ENCODE measurements at places on chromosomes 13 and 19. TPM values are rescaled to one million over a fixed set of nuclear protein-coding genes. Genes with fewer than 3 reads are reported as not detected.
A peak's percentile ranks its signal among the peaks of the same experiment; 100 is the strongest.

DNA sequence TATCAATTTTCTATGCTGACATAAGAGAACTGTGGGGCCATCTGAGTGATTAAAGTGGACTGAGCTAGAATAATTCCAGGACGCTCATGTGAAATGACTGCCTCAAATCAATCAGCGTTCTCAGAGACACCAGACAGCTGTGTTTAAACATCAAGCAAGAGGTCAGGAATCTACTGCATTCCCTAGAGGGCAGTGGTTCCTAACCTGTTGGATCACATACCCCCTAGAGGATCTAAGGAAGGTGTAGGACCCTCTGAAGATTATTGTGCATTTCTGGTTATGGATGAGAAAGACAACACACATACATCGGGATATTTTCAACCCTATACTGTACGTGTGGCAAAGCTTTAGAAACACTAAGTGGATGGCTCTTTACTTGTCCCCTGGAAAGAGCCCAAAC lies 51.8 kb upstream of the FREM2 start:
- DNase-seq = no peak

- DNase-seq = no peak
These were observed 180.4 kb downstream of the ZNF536 start for GRCh38 chr19:30552593-30552992.

- no peak for DNase-seq
These were observed 4.8 kb upstream of the NFIC start for GRCh38 chr19:3361384-3362216.

FAAP24 gene
- 12.0 TPM for total RNA-seq

DNA sequence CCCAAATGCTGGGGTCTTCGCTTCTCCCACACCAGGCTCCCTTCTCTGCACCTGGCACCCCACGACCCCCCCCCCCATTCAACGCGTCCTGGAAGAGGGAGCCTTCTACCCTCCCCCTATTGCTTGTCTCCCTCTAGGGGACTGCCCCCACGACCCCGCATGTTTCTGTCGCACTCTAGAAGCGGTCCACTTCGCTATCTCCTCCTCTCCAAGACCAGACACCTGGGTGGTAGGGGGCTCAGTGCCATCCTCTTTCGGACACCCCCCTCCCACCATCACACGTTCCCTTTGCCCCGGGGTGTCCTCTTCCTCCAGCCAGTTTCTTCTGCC lies 1.5 kb downstream of the TGFB1 start:
- DNase-seq = no peak

DNA sequence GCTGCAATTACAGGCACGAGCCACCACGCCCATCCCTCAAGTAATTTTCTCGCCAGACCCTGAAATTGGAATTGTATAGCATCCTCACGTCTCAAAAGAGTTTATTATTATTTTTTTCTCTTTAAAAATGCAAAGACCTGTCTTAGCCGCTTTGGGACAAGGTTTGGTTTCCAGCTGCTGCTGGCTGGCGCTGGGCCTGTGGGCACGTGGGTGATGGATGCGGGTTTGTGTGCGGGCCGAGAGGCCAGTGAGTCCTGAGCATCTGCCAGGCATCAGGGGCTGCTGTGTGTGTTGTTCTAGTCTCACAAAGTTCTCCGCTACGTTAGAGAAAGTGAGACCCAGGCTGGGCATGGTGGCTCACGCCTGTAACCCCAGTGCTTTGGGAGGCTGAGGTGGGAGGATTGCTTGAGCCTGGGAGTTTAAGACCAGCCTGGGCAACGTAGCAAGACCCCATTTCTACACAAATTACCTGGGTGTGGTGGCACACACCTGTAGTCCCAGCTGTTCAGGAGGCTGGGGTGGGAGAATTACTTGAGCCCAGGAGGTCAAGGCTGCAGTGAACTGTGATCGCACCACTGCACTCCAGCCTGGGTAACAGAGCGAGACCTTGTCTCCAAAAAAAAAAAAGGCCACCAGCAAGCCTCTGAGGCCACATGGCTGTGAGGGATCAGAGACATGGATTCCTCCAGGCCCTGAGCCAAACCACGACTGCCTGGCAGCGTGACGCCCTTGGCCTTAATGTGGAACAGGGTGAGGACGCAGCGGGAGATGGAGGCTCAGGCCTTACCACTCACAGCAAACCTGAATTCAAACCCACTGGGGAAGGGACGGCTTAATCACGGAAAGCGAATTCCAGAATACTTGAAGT lies 4.7 kb upstream of the TMPRSS9 start:
- DNase-seq = no peak

PGLYRP1 gene
- not detected for total RNA-seq

- peak; percentile 81 for DNase-seq
These were observed 68.2 kb downstream of the STK24 start for GRCh38 chr13:98508685-98509084.

GRCh38 chr19:53549340-53549739 lies 11.4 kb downstream of the ZNF331 start:
- DNase-seq = peak; percentile 86

DNA sequence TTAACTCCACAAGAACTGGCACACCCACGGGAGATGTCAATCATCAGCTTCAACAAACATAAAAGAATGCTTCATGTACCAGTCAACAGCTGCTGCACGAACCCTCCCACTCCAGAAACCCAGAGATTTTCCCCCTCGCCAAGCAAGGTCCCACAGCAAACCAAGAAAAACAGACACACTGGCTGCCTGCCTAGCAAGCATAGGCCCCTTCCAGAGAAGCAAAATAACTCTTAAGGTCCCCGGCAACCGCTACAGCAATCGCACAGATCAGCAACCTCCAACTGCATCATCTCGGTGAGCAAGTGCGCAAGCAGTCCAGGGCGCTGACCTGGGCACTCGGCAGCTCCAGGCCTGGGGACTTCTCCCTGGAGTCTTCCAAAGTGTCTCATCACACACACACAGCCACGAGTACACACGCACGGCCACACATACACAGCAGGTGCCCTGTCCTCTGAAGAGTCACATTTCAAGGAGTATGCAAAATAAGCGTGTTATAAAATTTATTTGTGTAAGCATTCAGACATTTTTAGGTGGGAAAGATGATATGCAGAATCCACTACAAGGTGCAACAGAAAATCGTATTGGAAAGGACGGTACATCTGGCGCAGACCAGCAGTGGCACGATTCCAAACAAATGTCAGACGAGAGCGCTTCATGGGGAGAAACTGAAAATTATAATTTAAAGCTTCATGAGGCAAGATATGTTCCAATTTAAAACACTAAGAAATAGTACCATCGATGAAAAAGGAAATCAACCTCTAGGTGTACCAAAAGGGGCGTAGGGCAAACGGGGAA lies 125.0 kb downstream of the STK24 start:
- DNase-seq = peak; percentile 87

- DNase-seq = no peak
These were observed 37.6 kb upstream of the RNF113B start for GRCh38 chr13:98214707-98215106.

GRCh38 chr19:3537101-3537437 lies 1.9 kb upstream of the TEKTIP1 start:
- no peak for DNase-seq

GRCh38 chr13:114008964-114009589 lies 35.2 kb upstream of the C13orf46 start:
- DNase-seq = no peak

DNA sequence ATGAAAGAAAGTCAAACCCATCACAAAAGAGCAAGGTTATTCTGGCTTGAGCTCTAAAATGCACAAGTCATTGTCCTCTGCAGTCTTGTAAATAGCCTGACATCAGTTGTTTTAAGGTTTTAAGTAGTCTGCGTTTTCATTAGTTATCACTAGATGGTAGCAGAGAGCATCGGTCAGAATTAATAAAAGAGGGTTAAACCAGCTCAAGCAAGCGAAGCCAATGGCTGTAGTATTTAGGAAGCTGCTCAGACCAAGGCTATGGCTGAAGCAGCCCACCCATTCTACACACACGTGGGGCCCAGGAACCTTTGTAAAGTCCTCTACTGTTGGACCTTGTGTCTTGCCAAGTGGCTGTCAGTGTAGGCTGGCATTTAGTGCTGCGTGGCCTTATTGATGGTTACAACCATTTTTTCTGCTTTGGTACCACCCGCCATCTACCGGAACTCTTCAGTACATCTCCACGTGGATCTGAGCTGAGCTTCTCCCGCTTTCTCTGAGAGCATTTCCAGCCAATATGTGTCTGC lies 13.3 kb upstream of the ZNF57 start:
- DNase-seq = peak; percentile 86

- peak; percentile 45 for DNase-seq
These were observed 264.0 kb downstream of the TBC1D4 start for GRCh38 chr13:75217949-75218348.

Data from fibroblast of the aortic adventitia (primary cell).